RCC 7860 (cell line): ENCODE measurements at places on chromosomes 12 and 14.

DNA sequence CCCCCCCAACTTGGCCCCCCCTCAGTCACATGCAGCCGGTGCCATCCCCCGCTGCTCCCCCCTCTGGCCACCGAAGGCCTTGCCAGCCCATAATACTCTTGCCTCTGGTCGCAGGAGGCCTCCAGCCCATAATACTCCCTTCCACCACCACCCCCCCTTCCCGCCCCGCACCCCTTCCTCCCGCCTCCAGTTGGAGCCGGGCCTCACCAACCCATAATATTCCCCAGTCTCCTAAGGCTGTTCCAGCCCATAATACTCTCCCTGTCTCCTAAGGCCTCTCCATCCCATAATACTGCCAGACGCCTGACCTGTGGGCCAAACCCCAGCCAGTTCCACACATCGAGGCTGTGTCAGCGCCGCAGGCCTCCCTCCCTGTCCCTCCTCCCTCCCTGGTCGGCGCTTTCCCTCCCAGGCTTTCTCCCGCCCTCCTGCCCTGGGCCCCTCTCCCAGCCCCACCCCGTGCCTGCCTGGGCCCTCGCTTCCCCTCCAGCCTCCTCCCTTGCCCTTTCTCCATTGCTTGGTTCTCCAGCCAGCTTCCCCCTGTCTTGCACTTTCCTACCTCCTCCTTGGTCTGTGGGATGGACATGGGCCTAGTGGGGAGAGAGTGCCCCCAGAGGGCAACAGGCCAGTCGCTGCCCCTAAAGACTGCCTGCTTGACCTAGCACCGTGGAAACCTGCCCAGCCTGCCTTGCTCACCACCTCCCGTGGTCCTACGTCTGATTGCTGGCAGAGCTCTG, 6.8 kb upstream of the CHD4 start:
- DNase-seq: peak; percentile 95

DNA sequence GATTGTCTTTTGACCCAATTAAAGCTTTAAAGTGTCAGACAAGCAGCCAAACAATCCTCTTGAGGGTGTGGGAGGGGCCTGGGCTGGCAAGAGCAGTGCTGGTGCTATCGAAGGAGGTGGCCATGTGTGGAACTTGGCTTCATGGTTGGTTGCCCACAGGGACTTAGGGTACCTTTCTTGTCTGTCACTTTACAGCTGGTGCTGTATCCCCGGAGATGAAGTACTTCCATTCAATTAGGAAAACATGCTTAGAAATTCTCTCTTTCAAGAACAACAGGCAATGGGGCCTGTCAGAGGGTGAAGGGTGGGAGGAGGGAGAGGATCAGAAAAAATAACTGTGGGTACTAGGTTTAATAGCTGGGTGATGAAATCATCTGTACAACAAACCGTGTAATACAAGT, 86.5 kb downstream of the DAAM1 start:
- peak; percentile 16 for DNase-seq

- no peak for DNase-seq
Measured at GRCh38 chr12:95505039-95505438, 31.1 kb downstream of the METAP2 start.

DNA sequence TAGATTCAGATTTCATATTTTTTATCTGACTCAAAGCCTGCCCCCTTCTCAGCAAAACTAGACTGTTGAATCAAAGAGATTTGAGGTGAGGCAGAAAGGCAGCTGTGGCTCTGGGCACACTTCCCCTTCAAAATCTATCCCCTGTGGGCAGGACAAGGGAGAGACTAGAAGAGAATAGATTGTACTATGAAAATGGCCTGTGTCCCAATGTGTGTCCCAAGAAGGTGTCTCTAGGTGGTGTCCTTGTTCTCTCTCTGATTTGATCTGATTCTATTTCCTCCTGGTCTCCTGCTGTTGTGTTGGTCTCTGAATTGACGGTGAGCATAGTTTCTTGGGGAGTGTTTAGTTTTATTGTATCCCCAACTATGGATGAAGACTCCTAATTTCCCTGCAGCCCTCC, 565.8 kb upstream of the ATP2B1 start:
- DNase-seq: no peak

DNA sequence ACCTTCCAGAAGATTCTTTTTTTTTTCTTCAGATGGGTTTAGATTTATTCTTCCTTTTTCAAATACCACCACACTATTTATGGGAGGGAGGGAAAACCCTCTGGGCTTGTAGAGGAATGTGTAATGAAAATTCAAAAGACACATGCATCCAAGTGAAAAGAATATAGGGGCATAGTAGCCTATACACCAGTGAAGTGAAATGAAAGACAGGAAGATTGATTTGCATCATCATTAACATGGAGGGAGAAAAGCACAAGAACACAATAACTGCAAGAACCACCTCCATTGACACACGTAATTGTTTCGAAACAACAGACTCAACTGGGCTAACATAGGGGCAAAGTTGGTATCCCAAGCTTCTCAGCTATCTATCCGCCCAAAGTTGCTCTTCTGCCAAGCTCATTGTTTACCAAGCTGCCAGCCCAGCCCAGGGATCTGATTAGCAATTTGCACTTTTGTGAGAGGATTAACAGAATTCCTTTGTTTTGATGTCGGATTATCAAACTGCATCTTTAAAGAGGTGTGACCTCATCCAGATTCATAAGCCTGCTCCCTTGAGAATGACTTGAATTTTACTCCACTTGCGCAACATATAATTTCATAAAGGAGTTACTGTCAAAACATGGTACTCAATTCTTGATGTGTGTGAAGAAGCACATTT, 430.5 kb upstream of the SOX5 start:
- DNase-seq: no peak

DNA sequence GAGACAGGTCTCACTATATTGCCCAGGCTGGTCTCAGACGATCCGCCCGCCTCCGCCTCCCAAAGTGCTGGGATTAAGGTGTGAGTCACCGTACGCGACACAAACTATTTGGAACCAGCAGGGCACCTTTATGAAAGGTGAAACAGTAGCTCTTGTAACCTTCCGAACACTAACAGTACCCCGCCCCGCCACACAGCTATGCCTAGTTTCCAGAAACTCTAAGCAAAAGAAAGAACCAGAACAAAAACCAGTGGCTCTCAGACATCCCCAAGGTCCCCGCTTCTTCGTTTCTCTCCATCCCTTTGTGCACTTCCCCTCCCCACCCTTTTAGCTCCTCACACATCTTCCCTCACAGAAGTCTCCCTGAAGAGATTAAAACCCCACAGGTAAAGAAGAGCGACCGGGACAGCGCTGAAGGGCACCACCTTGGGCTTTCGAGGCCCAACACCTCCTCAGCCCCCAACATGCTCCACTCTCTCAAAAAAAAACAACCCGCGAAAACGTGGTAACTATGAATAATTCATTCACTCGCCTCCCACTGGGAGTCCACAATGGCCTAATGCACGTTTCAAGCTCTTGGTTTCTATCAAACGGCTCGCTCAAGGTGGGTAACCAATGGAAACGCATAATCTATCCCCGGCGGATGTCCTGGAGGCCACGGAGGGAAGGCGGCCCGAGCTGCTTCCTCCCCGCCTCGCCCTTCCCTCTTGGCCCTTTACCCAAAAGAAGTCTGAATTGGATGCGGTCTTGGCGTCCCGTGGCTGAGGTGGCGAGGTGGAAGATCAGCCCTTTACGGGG, 877 bp downstream of the BAG5 start:
- DNase-seq: no peak

GRCh38 chr12:52543985-52544883, 8.7 kb downstream of the KRT71 start:
- DNase-seq: no peak

DNA sequence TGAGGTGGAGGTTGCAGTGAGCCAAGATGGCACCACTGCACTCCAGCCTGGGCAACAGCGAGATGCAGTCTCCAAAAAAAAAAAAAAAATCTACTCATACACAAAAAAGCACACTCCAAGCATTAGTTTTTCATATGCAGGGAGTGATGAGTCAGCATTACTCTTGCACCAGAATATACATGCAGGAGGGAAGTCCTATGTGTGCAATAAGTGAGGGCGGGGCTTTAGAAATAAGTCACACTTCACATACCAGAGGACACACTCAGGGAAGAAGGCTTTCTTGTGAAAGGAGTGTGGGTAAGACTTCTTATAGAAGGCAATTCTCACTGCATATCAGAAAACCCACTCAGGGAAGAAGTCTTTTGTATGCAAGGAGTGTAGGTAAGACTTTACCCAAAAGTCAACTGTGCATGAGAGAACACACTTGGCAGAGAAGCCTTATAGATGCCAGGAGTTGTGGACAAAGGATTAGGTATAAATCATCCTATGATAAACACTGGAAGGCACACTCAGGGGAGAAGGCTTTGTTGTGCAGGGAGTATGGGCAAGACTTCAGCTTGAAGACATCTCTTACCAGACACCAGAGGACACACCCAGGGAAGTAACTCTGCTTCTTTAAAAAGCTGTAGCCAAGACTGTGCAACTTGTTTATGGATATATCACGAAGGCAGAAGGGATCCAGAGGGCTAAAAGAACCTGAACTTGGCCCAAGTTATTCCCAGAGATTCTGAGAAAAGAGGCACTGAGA, 50.5 kb downstream of the ATF7 start:
- DNase-seq: peak; percentile 61

DNA sequence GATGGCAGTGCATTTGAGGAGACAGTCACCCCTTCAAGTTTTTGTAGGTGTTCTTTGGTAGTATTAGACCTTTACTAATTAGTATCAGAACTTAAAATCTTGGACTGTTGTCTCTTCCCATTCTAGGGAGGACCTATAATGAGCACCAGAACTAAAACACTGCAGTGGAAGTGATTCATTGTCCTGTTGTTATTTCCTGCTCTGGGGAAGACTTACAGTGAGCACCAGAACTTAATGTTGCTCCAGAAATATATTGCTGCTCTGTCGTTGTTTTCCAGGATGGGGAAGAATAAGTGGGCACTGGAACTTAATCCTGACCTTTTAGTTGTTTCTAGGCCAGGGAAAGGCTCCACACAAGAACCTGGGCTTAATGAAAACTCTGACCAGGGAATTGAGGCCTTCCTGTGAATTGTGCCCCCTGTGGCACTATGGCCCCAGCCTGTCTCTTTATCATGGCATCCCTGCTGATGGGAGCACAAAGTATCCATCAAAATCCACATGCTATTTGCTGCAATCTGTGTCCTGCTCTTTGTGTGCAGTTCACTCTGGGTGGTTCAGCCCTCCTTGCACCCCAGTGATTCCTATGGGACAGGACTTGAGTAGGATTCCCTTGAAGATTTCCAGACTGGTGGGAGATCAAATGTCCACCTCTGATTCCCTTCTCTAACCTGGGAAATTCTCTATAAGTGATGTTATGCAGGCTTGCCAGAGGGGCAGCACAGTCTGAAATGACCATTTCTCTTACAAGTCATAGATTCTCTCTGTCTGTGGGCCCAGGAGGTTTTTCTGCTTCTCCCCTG, 175.8 kb downstream of the PAWR start:
- no peak for DNase-seq

- DNase-seq: peak; percentile 25
Measured at GRCh38 chr14:103122947-103123633, at the start of gene TNFAIP2. TNFAIP2 (plus strand) TSS chr14:103123461; CDS start chr14:103126458, 2,997 bp downstream.

GRCh38 chr12:82436354-82436753, 78.0 kb downstream of the METTL25 start:
- DNase-seq: no peak

GRCh38 chr14:64845878-64846277, 33.8 kb downstream of the SPTB start:
- DNase-seq: peak; percentile 3

GRCh38 chr12:87935216-87935615, 94.0 kb downstream of the C12orf50 start:
- DNase-seq: no peak

DNA sequence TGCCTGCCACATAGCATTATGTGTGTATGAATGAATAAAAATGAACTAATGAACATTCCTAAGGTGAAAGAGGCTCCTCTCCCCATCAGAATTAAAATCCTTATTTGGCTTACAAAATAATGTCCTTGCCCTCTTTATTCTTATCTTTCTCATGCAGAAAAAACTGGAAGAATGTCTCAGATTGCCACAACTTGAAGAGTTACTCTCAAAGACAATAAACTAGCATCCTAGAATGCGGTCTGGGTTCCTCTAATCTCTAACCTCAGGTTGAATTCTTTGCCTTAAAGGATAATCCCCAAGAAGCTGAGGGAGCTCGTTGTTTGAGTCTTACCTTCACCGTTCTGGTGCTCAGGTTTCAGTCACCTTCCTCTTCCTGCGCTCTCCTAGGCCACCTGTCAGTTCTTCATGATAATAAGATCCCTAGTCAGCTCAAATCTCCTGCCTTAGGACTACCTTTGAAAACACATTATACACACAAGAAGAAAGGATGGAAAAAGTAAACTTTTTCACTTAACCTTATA, 147.1 kb downstream of the PHLDA1 start:
- DNase-seq: no peak

DNA sequence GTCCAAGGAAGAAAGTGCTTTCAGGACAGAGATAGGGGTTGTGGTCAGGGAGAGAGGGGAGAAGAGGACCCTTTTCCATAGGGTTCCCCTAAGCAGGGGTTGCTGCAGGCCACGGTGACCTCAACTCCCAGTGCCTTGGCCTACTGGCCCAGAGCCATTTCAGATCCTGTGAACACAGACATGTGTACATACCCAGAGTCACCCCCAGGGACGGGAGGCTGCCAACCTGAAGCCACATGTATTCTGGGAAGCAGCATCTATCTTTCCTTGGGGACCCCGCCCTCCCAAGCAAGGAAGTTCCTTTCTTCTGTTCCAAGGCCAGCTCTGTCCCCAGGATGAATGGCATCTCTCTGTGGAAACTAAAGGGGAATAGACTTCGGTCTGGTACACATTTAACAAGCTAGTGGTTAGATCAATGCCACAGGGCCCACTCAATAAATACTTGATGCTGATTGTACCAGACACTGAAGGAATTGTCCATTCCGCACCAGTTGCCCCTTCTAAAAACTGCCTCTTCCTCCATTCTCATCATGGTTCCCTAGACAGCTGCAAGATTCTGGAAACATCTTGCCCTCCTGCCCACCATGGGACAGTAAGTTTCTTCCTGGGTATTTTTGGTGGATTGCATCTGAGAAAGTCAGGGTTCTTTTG, 25.2 kb upstream of the DGLUCY start:
- DNase-seq: no peak

DNA sequence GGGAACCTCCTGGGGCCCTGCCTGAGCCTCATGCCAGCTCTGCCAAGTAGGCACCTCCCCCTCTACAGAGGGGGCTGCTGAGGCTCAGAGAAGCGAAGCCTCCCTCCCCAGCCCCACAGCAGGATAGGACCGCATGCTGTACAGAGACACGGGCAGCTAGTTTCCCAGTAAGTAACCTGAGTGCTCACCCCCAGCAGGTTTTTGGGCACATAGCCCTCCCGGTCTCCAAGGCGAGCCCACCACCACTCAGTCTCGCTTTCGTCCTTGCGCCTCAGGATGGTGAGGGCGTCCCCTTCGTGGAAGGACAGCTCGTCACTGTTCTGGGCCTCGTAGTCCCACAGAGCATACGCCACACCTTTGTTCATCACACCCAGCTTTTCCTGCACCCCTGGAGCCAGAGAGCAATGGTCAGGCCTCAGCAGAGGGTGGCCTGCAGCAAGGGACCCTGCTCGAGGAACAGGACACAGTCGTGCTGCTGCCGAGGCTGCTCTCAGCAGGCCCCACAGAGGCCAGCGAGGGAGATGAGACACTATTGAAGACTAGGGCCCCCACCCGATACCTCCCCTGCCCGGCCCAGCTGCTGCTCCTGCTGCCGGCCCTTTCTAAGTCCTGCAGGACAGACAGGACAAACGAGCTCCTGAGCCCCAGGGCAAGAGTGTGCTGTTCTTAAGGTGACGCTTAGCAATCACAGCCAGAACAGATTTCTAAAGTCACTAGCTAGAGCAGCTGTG, 20.4 kb downstream of the ZFYVE21 start:
- no peak for DNase-seq
